H54 (cell line): ENCODE measurements at places on chromosomes 16 and 17.

GRCh38 chr16:57412584-57412983, 8.0 kb downstream of the CCL17 start:
- DNase-seq: no peak

- no peak for DNase-seq
Observed at GRCh38 chr16:29804020-29804419, 2.3 kb upstream of the MAZ start.

- DNase-seq: no peak
Observed at GRCh38 chr17:34578016-34578415, 1.4 kb upstream of the TMEM132E start.

- no peak for DNase-seq
Observed at GRCh38 chr17:76511668-76512365, 10.6 kb upstream of the RHBDF2 start.

DNA sequence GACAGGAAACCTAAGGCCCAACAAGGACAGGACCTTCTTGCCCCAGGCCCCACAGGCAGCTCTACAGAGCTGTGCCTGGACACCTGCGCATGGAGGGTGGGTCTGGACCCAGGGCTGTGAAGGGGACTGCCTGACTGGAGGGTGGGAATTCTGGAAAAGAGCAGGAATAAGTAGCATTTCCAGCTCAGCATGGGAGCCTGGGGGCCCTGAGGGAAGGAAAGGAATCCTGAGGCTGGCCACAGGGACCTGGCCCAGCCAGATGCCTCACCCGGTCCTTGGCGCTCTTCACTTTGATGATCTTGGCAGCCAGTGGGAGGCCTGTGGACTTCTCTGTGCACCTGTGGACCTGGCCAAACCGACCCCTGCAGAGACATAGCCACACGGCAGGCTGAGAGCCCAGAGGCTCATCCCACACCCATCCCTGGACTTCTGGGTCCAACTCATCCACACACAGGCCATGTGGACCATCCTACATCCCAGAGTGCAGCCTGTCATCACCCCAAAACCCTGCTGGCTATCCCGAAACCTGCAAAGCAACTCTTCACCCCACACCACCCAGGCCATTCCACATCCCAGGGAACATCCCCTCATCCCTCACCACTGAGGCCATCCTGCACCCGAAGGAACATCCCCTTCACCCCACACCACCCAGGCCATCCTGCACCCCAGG, 18.7 kb downstream of the MYLK3 start:
- DNase-seq: no peak

DNA sequence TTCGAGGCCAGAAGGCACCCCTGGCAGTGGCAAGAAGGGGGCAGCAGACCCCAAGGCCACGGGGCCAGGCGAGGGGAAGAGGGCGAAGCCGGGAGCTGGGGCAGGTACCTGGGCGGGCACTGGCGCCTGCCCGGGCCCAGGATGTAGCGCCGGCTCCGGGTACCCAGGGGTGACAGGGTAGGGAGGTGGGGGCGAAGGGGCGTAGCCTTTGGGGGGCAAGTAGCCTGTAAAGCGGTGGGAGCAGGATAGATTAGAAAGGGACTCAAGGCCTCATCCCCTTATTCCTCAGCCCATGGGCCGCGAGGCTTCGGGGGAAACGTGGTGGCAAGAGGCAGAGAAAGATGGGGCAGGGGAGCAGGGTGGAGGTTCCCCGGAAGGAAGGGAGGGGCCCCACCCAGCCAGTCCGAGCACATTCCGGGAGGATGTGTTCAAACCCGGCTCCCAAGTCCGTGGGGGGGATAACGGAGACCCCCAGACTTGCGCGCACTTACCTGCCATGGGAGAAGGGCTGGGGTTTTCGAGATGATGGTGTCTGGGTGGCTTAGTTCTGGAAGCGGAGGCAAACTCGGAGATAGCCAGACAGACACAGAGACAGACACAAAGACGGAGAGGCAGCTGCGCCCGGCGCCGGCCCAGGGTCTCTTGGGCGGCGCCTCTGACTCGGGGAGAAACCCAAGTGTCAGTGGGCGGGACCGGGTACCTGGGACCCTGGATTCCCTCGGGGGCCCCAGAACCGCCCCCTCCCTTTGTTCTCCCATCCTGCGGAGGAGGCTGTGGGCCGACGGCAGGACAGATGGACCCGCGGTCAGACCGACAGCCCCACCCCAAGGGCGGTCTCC, 493 bp downstream of the PLSCR3 start:
- DNase-seq: no peak

DNA sequence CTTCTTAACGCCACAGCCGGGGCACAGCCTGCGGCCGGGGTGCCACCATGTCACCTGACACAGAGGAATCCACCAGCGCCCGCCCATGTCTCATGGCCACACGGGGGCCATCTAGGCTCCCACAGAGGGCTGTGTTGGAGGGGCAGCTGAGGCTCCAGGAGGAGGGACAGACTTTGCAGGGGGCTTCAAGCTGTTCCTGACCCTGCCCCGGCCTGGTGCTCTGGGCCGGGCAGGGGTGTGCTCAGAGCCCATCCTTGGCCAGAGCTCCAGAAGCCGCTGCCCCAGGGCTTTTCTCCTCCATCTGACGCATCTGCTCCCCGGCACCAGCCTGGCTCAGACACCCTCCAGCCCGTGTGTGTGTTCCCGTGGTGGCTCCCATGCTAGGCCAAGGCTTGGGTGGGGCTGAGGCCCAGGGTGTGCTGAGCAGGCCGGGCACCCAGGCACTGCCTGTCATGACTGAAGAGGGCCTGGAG, 7.8 kb upstream of the SLC38A10 start:
- no peak for DNase-seq

- DNase-seq: no peak
Observed at GRCh38 chr17:70298929-70299531, 129.7 kb downstream of the KCNJ2 start.

- no peak for DNase-seq
Observed at GRCh38 chr16:68548947-68549346, 9.9 kb downstream of the ZFP90 start.

DNA sequence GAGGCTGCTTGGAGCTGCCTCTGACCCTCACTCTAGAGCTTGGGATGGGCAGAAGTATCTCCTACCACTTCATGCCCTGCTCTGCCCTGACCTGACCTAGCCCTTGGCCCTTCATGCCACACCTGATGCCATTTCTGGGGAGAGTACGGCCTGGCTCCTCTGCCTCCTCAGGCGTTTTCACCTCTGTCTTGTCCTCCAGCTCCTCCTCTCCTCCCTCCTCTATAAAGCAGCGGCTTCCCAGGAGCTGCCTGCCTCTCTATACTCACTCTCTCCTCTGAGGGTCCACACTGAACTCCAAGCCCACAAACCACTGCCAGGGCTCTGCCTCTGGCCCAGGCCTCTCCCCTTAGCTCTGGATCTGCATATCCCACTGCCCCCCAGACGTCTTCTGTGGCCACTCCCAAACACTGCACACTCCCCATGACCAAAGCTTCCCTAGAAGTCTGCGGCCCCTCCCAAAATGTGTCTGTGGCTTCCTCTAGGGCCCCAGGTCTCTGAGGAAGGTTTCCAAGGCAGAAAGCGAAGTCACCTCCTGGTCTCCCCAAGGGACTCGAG, 52.6 kb downstream of the PITPNM3 start:
- no peak for DNase-seq

GRCh38 chr16:11389631-11390565, 44.6 kb downstream of the RMI2 start:
- no peak for DNase-seq

- peak; percentile 59 for DNase-seq
Observed at GRCh38 chr16:88737298-88738150, 31.2 kb downstream of the CTU2 start.

- peak; percentile 9 for DNase-seq
Observed at GRCh38 chr17:12667299-12667958, 1.7 kb downstream of the MYOCD start.

DNA sequence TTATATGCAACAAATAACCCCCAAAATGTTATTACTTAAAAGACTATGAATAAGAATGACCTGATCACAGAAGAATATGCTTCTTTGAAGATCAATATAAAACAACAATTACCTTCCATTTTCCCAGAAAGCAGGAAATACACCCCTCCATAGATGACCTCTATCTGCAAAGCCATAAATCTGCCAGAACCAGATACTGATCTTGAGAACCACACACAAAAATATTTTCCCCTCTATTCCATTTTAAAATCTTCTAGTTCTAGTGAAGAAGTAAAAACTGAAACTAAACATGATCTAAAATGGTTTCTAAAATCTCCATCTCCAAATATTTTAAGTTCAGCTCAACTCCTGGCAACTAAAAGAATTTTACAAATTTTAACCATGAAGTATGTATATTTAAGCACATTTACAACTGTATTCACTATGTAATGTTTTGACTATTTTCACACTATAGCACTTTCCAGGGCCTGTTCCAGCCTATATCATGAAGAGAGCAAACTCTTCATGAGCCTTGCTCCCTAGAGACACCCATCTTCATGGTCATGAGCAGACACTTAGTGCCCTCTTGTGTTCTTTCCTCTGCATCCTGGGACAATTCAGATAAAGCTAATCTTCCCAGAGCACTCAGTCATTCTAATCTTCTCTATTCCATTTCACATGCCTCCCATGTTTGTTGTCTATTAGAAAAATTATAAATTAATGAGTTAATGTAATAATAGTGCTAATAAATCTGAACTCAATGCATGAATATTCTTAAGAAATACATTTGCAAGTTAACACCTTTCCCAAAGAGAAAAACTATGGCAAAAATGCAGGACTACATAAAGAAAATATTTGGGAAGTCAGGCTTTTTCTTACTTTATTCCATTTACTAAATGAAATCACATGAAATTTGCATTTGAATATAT, 87.0 kb downstream of the HELZ start:
- DNase-seq: no peak

DNA sequence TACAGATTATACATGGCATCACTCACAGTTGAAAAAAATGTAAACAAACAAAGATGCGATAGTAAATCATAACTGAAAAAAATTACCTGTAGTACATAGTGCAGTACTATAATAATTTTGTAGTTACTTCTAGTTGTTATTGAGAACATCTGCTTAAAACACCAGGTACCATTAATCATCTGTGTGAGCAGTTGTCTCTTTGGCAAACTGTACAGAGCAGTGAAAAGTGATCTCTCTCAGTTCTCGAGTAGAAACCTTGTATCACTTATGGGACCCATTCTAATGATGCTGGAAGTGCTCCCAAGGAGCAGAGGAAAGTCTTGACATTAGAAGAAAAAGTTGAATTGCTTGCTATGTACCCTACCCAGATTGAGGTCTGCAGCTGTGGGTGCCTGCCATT, 8.9 kb upstream of the TENT4B start:
- DNase-seq: no peak

DNA sequence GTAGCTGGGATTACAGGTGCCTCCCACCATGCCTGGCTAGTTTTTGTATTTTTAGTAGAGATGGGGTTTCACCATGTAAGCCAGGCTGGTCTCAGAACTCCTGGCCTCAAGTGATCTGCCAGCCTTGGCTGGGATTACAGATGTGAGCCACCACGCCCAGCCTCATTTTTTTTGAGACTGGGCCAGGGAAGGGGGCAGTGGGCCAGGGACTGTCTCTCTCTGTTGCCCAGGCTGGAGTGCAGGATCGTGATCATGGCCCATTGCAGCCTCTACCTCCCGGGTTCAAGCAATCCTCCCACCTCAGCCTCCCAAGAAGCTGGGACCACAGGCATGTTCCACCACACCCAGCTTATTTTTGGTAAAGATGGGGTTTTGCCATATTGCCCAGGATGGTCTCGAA, 16.0 kb downstream of the RSL1D1 start:
- DNase-seq: no peak

- no peak for DNase-seq
Observed at GRCh38 chr16:83238949-83239691, 568.7 kb upstream of the HSBP1 start.

DNA sequence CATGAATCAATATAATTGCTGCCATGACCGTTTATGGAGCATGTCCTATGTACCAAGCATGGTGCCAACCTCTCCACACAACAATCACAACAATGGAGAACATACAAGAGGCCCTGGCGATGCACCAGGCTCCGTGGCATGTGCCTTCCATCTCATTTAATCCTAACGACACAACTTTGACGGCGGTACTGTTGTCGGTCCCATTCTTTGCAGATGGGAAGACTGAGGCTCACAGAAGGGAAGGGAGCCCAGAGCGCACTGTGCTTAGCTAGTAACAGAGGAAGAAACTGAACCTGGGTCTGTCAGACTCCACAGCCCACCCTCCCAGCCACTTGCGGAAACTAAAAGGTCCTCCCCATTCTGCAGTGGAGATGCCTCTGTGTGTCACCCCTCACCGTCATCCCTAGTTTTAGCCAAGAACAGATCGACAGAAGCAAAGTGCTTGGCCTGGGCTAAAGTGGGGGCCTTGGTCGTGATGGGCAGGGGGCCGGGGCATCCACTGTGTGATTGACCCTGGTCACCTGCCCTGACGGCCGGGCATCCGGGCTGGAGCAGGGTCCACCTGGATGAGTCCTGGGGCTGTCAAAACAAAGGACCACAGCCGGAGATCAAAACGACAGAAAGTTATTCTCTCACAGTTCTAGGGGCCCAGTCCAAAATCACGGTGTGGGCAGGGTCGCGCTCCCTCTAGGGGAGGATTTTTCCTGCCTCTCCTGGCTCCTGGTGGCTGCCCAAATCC, 183.9 kb downstream of the C16orf95 start:
- DNase-seq: no peak

- peak; percentile 52 for DNase-seq
Observed at GRCh38 chr17:6231886-6232731, 161.9 kb downstream of the WSCD1 start.

- no peak for DNase-seq
Observed at GRCh38 chr17:14756479-14756878, 455.6 kb downstream of the HS3ST3B1 start.

DNA sequence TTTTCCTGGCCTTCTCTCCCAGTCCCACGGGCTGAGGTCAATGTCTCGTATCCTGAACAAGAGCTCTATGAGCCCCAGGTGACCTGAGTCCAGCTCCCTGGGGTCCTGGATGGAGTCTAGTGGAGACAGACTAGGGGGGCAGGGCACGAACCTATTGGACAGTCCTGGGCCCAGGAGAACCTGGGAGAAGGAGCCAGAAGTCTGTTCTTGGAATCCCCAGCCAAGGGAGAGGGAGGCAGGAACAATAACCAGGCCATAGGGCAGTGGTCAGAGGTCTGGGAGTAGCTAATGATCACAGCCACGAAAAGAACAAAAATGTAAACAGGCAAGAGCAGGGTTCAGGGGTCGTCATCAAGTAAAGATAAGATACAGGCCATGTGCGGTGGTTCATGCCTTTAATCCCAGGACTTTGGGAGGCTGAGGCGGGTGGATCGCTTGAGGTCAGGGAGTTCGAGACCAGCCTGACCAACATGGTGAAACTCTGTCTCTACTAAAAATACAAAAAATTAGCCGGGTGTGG, 60.8 kb downstream of the COPRS start:
- no peak for DNase-seq

DNA sequence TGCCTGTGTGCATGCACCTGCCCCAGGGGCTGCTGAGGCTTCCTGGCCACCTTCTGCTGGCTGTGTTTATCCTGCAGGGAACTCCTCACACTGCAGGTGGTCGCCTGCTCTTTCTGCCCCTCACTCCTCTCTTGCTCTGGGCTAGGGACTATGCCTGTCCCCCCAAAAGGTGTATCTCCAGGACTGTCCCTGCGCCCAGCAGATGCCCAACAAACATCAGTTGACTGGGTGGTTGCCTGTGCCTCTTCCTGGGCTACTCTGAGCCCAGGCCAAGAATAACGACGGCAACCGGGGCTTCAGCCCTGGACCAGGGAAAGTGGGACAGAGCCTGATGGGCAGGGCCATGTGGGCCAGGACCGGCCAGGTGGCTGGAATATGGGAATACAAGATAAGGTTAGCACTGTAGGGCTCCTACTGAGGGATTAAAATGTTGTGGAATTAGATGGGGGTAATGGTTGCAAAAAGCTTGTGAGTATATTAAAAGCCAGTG, 55.4 kb downstream of the VAC14 start:
- DNase-seq: no peak

- no peak for DNase-seq
Observed at GRCh38 chr16:66629856-66630255, 25.4 kb downstream of the CMTM3 start.
